ENCODE measurements at places on chromosomes 2 and 18.

DNA sequence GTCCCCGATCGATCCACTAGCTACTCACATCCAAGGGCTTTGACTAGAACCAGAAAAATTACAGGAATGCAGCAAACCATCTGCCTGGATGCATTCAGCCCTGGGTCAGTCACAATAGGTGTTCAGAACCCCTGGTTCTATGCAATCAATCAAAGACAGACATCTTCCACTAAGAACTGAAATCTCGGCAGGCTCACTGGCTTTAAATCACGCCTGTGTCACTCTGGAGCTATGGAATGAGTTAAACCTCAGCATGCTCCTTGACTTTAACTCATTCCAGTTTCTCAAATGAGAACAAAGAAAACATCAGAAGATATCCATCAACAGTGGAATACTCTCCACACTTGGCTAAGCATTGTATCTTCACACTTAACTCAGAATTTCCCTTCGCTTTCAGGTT, 68.1 kb upstream of the SPTBN1 start:
- no peak for DNase-seq

- no peak for DNase-seq
Measured at GRCh38 chr2:11320698-11321492, 23.5 kb downstream of the ROCK2 start.

DNA sequence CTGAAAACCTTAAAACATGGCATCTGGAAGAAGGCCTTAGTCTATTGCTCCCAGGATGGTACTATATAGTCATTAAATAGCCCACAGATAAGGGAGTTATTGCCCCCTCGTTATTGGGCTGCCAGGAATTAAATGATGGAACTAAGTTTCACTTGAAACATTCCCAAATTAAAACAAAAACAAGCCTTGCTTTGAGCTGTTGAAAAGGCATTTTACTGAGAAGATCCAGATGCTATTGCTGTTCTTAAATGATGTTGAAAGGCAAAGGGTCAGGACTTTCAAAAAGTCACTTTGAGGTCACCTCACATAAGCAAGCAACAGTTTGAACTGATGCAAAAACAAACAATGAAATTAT, 2.0 kb upstream of the AMMECR1L start:
- no peak for DNase-seq

DNA sequence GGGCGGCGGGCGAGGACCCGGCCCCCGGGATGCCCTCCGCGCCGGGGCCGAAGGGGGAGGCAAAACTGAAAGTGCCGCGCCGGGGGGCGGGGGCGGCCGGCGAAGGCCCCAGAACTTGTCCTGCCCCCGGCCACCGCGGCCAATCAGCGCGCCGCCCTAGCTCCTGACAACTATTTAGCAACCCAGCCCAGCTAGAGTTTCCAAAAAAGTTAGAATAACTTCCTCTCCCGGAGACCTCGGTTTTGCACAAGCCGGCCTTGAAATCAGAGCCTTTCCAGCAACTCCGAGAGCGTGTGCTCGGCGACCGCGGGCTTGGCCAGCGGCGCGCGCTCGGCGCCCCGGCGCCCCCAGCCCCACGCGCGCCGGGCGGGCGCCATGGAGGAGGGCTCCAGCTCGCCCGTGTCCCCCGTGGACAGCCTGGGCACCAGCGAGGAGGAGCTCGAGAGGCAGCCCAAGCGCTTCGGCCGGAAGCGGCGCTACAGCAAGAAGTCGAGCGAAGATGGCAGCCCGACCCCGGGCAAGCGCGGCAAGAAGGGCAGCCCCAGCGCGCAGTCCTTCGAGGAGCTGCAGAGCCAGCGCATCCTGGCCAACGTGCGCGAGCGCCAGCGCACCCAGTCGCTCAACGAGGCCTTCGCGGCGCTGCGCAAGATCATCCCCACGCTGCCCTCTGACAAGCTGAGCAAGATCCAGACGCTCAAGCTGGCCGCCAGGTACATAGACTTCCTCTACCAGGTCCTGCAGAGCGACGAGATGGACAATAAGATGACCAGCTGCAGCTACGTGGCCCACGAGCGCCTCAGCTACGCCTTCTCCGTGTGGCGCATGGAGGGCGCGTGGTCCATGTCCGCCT, at the start of gene TWIST2:
TSS of gene TWIST2 (plus strand) at position 245 of the 850 bp plus-strand sequence. CDS start at position 376, 131 bp downstream.
- no peak for DNase-seq

GRCh38 chr2:128313091-128313836, 5.4 kb downstream of the HS6ST1 start:
- no peak for DNase-seq

- DNase-seq = no peak
Measured at GRCh38 chr2:106130251-106130998, 63.7 kb downstream of the UXS1 start.

DNA sequence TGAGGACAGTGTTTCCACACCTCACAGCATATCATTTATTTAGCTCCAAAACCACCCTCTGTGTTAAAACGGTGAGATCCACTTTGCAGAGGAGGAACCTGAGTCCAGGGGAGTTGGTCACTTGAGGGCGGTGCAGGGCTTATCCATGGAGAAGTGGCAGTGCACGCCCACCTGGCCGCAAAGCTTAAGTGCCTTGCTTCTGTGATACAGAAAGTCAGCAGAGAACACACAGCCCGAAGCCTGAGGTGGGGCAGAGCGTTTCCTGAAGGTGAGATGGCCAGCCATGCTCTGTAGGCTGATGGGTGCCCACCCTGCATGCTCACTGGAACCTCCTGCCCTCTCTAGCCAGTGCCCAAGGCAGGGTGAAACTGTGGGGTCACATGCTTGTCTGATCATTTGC, 87.3 kb downstream of the SH3RF3 start:
- DNase-seq = no peak

DNA sequence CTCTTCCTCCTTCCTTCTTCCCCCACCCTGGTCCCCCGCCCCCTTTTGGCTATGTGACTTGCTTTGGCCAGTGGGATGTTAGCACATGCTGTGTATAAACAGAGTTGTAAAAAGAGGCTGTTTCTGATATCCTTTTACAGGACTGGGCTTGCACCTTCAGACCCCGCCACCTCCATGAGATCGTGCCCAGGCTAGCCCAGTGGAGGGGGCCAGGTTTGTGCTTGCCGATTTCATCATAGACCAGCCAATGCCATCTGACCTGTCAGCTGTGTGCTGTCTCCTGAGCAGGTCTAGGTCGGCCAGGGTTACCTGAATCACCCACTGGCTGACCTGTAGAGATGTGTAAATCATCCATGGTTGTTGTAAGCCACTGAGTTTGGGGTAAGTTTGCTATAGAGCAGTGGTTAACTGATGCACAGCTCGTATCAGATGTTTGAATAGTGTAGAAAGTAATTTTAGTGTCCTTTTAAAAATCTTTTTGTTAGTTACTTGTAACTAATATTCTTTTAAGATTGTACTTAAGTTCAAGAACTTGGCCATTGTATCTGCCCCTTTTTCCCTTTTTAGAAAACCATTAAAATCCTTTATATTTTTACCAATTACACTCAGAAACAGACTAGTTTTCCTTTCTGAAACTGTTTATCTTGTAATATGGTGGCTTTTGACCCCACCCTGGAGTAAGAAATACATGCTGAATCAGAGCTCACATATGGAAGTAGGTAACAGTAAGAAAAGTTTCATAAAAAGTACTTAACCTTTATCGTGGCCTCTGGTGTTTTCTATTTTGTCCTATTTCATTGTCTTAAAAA, 122.0 kb upstream of the MGAT5 start:
- no peak for DNase-seq

GRCh38 chr2:235010117-235010714, 58.4 kb downstream of the SH3BP4 start:
- DNase-seq = no peak
